ENCODE measurements at places on chromosomes 6 and 20.
A peak's percentile ranks its signal among the peaks of the same experiment; 100 is the strongest.

DNA sequence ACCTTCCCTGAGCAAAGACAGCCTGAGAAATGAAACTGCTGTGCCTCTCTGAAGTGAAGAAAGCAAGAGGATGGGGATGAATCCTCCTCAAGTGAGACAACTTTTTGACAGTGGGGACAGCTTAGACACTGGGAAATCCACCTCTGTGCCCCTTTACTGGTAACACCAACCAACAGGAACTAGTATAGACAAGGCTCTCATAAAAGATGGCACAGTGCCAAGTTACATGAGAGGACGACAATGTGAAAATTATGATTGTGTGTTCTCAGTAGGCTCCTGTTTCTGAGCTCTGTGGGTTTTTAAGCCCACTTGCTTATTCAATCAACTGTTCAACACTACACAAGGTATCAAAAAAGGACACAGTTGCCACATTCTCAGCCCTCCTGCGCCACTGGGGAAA lies 41.6 kb upstream of the LYRM2 start:
- no peak for DNase-seq
- no peaks in the 10 kb centered on the region for H3K27me3 ChIP-seq
- no peaks in the 10 kb centered on the region for H3K4me1 ChIP-seq
- peaks cover 80% of the 10 kb centered on the region for H3K36me3 ChIP-seq
- H3K4me3 ChIP-seq = no peak overlapping the region
- no peak overlapping the region for H3K27ac ChIP-seq

GRCh38 chr6:35668744-35669450 lies 19.8 kb downstream of the FKBP5 start:
- peak overlapping the region; percentile 57 for H3K27ac ChIP-seq
- DNase-seq = no peak
- H3K36me3 ChIP-seq = no peaks in the 10 kb centered on the region
- H3K4me3 ChIP-seq = peak overlapping the region; percentile 22

DNA sequence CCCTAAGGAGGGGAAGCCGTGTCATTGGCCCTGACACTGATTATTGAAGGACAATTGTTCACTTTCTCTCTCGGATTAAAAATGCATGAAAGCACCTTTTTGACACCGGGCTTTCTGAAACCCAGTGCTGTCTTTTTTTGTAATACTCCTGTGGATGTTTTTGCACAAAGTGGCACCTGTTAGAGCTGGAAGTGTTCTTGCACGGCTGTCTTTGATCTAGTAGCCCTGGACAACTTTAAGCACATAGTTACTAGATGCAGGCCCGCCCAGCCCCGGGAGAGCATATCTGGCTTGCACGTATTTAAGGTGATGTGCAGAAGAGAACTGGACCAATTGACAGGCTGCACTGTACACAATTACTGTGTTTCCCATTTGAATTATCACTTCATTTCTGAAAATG lies 72.6 kb downstream of the ARID1B start:
- no peak overlapping the region for H3K27ac ChIP-seq
- H3K4me1 ChIP-seq = no peaks in the 10 kb centered on the region
- no peak for DNase-seq
- H3K36me3 ChIP-seq = no peaks in the 10 kb centered on the region
- no peak overlapping the region for H3K4me3 ChIP-seq

DNA sequence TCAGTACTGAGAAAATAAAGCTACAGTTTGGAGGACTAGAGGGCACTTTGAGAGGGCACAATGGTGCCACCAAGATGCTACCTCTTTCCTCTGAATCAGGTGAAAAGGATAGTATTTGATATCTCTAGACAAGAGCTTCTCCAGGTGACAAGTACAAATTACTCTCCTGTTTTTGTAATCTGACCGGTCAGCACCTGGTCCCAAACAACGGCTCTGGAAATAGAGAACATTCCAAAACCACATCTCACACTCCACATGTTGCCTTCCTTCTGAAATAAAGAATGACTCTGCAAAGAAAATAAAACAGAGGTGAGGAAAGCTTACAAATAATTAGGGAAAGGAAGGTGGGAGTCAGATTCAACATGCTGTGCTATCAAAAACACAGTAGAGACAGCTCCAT lies 51.3 kb upstream of the CITED2 start:
- H3K27ac ChIP-seq = no peak overlapping the region
- no peaks in the 10 kb centered on the region for H3K27me3 ChIP-seq
- H3K36me3 ChIP-seq = no peaks in the 10 kb centered on the region
- no peak overlapping the region for H3K4me3 ChIP-seq
- no peaks in the 10 kb centered on the region for H3K4me1 ChIP-seq

DNA sequence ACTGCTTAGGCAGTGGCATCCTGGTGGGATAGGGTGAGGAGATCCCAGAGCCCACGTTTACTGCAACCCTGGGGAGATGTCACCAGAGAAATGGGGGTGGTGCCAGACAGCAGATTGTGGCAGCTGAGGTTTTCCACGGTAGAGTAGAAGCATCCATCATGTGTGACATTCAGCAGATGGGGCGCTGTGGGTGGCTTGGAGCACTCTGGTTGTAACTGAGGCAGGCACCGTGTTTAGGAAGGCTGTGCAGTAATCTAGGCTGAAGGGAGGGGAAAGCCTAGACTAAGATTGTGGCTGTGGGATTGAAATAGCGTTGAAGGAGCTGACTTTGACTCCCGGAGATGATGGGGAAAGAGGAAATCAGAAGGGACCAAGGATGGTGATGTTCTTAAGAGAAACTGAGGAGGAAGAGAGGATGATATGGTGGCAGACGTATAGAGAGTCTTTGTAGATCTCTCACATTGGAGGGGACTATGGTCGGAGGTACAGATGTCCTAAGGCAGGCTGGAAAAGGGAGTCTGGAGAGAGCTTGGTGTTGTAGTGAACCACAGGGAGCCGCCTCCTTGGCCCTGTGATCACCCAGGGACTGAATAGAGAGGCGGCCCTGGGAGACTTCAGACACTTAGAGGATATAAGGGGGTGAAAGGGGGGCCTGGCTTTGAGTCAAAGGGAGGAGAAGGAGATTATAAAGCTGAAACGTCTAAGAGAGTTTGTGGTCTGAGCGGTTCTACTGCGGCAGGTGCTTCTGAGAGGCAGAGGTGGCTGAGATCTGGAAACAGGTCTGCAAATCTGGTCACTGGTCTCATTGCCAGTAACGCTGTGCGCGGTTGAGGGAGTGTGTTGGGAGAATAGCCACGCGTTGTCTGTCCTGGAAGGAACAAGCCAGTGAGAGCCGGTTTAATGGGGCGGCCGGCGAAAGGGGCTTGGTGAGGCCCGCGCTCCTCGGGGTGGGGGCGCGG lies 792 bp upstream of the MICA start:
- H3K27ac ChIP-seq = peak overlapping the region; percentile 54
- no peaks in the 10 kb centered on the region for H3K36me3 ChIP-seq
- DNase-seq = peak; percentile 26
- peaks cover 28% of the 10 kb centered on the region for H3K4me1 ChIP-seq
- peak overlapping the region; percentile 81 for H3K4me3 ChIP-seq

DNA sequence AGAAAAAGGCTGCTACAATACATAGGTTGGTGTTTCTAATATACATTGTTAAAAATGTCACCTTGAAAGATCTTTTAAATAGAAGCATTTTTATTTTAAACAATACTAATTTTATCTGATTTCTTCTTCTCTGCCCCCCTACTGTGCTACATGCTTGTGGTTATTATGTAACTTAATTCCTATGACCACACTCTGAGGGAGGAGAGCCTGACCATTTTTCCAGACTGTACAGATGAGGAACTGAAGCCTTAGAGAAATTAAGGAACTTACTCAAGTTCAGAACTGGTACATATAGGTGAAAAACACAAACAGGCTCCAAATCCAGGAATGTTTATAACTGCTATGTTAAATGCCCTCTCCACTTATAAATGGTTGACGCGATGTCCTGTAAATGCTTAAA lies 43.4 kb upstream of the ARHGAP18 start:
- H3K27ac ChIP-seq = no peak overlapping the region
- H3K27me3 ChIP-seq = no peaks in the 10 kb centered on the region
- no peak overlapping the region for H3K4me3 ChIP-seq

DNA sequence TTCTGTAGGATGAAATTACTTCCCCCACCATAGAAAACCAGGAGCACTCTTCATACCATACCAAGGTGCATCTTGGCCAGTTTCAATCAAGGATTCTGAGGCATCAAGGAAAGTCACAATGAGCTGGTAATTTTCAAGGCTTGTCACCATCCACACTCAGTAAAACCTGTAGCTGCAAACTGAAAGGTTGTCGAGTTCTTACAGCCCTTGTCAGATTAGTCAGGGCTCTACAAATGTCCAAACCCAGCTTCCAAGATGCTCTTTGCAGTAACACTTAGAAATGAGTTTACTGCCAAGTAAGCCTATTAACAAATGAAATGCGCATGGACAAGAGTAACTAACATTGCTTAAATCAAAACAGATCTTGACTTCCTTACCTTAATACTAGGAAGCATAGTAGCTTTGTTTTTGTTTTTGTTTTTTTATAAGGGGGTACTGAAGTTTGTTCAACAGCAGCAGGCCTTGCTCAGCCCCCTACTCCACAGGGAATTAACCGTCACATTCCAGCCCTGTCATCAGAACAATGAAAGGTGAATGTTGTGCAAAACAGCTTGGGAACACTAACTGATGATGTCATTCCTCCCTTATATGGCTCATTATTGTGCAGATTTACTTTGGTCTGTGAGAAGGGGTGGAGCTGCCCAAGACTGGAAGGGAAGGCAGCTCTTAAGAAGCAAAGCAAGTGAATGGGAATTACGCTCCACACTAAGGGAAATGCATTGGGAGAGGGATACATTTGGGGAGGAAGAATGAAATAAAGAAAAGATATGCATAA lies 49.9 kb upstream of the TMEM30A start:
- no peak overlapping the region for H3K4me3 ChIP-seq
- H3K27ac ChIP-seq = no peak overlapping the region
- no peaks in the 10 kb centered on the region for H3K27me3 ChIP-seq
- no peaks in the 10 kb centered on the region for H3K4me1 ChIP-seq

GRCh38 chr20:23084845-23085365 lies 1.2 kb downstream of the CD93 start:
- H3K27ac ChIP-seq = no peak overlapping the region
- H3K4me3 ChIP-seq = no peak overlapping the region
- peaks cover 5% of the 10 kb centered on the region for H3K4me1 ChIP-seq
- H3K36me3 ChIP-seq = no peaks in the 10 kb centered on the region

DNA sequence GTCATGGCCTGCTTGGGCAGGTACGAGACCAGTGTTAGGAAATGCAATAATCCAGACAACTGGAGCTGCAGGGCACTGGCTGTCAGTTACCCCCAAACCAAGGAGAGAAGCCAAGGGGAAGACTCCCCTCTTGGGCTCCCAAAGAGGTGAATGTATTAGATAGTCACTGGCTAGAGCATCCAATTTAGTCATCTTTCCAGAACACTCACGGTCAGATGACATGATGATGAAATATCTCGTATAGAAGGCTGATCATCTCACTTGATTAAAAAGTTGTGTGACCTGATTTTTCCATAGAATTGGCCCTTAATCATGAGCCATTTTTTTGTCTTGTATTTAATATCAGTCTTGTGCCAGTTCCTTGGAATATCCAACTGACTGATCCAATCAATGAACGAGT lies 40.7 kb downstream of the SLC22A3 start:
- no peaks in the 10 kb centered on the region for H3K36me3 ChIP-seq
- H3K27me3 ChIP-seq = no peaks in the 10 kb centered on the region

GRCh38 chr6:154457881-154458284 lies 52.6 kb downstream of the CNKSR3 start:
- H3K4me1 ChIP-seq = no peaks in the 10 kb centered on the region
- no peak overlapping the region for H3K4me3 ChIP-seq
- no peaks in the 10 kb centered on the region for H3K27me3 ChIP-seq
- H3K27ac ChIP-seq = no peak overlapping the region

DNA sequence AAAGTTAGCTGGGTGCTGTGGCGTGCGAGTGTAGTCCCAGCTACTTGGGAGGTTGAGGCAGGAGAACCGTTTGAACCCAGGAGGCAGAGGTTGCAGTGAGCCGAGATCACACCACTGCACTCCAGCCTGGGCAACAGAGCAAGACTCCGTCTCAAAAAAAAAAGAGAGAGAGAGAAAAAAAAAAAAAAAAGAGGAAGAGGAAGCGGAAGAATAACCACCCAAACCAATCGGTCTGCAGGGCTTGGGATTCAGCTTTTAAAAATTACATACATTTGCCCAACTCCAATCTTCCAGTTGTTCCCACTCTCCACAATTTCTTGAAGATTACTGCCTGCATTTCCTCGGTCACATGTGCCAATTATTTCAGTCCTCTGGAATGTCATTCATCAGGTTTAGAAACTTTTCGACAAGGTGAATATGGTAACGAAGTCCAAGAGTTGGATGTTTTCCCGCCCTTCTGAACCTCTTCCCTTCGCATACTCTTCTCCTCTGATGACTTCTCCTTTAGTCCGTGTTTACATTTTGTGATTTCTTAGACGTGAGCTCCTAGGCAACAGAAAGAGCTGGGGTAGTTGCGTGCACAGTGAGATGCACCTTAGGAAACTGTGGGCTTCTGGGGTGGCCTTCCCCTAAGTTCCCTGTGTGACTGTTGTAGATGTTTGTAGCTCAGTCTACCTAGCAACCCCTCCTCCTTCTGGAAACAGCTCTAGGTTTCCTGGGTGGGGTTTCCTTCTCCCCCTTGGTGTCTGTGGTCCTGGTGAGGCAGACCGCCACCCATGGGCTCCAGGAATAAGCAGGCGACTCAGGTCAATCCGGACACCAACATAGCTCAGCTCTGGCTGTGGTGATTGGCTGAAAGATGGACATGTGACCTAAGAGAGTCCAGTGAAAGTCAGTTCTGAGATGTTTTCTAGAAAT lies 63.0 kb upstream of the NCOA3 start:
- DNase-seq = no peak
- no peak overlapping the region for H3K27ac ChIP-seq
- H3K4me1 ChIP-seq = no peaks in the 10 kb centered on the region
- H3K36me3 ChIP-seq = no peaks in the 10 kb centered on the region
- no peak overlapping the region for H3K4me3 ChIP-seq
- H3K27me3 ChIP-seq = no peaks in the 10 kb centered on the region

DNA sequence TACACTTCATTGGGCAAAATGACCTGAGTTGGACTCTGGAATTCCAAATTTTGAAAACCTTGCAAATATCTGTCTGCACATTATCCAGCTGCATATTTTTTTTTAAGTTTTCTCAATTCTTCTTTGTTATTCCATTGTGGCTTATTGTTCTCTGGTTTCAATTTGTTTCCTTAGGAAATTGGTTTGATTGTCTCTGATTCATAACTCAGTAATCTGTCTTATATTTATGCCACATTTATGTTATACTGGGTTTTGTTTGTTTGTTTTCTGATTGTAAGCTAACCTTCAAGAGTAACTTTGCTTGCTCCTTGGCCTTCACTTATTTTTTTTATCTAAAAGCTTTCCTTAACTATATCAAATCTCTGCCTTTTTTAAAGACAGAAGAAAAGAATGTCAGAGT lies 193.3 kb upstream of the PLCB4 start:
- no peaks in the 10 kb centered on the region for H3K36me3 ChIP-seq
- no peaks in the 10 kb centered on the region for H3K27me3 ChIP-seq
- no peaks in the 10 kb centered on the region for H3K4me1 ChIP-seq
- DNase-seq = no peak
- H3K27ac ChIP-seq = no peak overlapping the region

GRCh38 chr6:37289931-37290330 lies 32.0 kb upstream of the TMEM217 start:
- no peak overlapping the region for H3K27ac ChIP-seq
- peaks cover 45% of the 10 kb centered on the region for H3K36me3 ChIP-seq
- no peak overlapping the region for H3K4me3 ChIP-seq
- no peaks in the 10 kb centered on the region for H3K27me3 ChIP-seq
- peak; percentile 5 for DNase-seq
